ENCODE measurements at places on chromosomes 5 and 9. TPM values are rescaled to one million over a fixed set of nuclear protein-coding genes. Genes with fewer than 3 reads are reported as not detected.

The MEIKIN gene
- not detected for total RNA-seq

The TRIM7 gene
- 41.9 TPM for total RNA-seq

The FEM1C gene
- total RNA-seq = 6.8 TPM

The IFNA8 gene
- total RNA-seq = not detected

The SLC1A3 gene
- total RNA-seq = 0.08 TPM

The ORM2 gene
- total RNA-seq = not detected

The CDH12 gene
- total RNA-seq = not detected

The PLAC8L1 gene
- 0.38 TPM for total RNA-seq

The PPP2R2B gene
- total RNA-seq = 0.09 TPM

The MAML1 gene
- 20.3 TPM for total RNA-seq

The S1PR3 gene
- total RNA-seq = 103 TPM

The CCDC112 gene
- 9.3 TPM for total RNA-seq

The GDF9 gene
- total RNA-seq = 0.25 TPM

The LCN1 gene
- not detected for total RNA-seq

The CARD9 gene
- total RNA-seq = 0.34 TPM

The CDKN2A gene
- not detected for total RNA-seq

The SPINK6 gene
- total RNA-seq = 0.27 TPM
